ENCODE measurements at places on chromosomes 6 and 20.

DNA sequence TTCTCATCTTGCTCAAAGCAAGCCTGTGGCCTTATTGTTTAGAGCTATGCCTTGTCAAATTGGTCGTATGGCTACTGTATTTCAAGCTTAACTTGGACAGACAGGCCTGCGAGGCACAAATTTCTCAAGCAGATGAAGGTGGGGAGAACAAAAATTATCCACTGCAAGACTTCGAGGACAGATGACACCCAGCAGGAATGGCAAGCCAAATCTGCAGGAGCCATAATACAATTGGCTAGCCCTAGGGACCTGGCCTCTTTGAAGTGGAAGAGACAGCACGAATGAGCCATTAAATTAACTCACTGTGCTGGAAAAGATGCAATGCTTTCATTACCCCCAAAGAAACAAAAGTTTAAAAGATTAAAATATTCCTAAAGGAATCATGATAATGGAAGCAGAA, 5.0 kb upstream of the BLOC1S5 start:
- DNase-seq = no peak

DNA sequence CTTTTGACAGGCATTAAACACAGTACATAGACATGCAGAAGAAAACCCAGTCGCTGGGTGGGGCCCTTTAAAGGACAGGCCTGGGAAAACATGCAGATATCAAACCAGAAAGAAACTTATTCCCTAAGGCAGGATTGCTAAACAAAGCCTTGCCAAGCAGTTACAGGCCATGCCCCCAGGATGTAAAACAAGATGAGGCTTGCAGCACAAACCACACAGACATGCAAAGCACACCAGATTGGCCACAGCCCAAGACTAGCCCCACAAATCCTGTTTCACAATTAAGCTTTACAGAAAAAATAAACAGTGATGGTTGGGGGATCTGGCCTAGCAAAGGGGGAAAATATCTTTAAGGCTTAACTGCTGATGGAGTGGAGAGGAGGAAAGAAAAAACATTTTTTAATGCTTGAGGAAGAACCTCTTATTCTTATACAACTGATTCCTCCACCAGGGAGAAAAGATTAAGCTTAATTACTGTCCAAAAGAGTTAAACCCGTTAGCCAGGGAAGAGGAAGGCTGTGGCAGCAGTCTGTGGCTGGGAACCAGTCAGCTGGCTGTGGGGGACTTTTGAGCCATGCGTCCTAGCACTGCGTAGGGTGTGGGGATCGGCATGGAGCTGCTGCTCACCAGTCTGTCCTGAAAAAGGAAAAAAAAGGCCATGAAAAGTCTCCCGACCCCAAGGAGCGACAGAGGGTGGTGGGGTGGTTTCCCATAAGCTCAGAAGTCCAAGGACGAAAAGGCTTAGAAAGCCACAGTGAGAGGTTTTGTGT, 28.4 kb downstream of the COL19A1 start:
- no peak for DNase-seq

- no peak for DNase-seq
Observed at GRCh38 chr6:35427851-35428321, 24.3 kb upstream of the FANCE start.

GRCh38 chr6:131101911-131102680, 33.2 kb upstream of the AKAP7 start:
- no peak for DNase-seq

All from endodermal cell (in vitro differentiated cells).